ENCODE measurements at places on chromosomes 12 and 14. TPM values are rescaled to one million over a fixed set of nuclear protein-coding genes. Genes with fewer than 3 reads are reported as not detected.

GRCh38 chr12:125128439-125129178 is 63.4 kb downstream of the AACS start:
- no peak for DNase-seq

DNA sequence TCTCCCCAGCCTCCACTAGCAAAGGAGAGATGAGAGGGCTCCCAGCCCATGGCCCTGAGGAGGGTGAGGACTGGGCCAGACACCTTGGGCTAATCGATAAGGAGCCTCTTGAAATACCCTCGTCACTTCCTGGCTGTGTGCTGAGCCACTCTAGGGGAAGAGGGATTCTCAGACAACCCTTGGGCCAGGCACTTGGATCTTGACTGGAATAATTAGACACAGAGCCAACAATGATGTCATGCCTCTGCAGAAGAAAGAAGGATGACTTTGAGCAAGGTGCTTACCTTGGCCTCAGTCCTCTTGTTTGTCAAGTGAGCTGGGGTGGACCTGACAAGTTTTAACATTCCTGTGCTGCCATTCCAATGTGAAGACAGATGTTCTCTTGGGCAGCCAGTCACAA is 83.1 kb downstream of the LRRC74A start:
- DNase-seq, result no peak

DNA sequence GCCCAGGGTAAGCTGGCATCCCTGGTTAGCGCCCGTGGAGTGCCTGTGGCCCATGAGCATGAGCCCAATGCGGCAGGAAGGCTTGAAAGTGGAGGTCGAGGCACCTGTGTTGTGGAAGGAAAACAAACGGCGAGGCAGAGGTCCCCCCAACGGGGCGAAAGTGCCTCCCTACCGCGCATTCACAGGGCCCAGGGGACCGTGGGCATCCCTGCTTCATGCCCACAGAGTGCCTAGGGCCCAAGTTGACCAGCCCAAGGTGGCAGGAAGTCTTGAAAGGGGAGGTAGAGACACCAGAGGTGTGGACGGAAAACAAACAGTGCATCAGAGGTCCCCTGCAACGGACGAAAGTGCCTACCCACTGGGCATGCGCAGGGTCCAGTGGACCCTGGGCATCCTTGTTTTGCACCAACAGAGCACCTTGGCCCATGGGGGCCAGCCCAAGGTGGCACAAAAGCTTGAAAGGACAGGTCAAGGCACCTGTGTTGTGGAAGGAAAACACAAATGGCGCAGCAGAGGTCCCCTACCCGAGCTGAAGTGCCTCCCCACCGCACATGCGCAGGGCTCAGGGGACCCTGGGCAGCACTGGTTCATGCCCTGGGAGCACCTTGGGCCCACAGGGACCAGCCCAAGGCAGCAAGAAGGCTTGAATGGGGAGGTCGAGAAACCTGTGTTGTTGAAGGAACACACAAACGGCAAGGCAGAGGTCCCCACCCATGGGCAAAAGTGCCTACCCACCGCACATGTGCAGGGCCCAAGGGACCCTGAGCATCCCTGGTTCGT is 377.5 kb downstream of the ALG10 start:
- peak; percentile 1 for DNase-seq

- DNase-seq, result no peak
Observed at GRCh38 chr12:80058586-80058985, 40.8 kb upstream of the OTOGL start.

DNA sequence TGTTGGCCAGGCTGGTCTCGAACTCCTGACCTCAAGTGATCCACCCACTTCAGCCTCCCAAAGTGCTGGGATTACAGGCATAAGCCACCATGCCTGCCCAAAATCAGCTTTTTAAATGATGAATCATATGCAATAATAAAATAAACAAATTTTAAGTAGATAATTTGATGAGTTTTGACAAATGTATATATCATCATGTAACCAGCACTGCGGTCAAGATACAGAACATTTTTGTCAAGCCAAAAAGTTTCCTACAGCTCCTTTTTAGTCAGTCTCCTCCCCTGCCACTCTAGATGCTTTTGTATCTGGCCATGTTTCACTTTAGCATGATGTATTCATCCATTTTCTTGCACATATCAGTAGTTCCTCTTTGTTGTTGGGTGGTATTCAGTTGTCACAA is 17.2 kb downstream of the FRMD6 start:
- DNase-seq, result no peak

KLRC2 gene
- not detected for total RNA-seq

Measured in activated CD4-positive, alpha-beta T cell treated with anti-CD3 and anti-CD28 coated beads for 36 hours (primary cell).